ENCODE measurements at places on chromosomes 11 and 22.

DNA sequence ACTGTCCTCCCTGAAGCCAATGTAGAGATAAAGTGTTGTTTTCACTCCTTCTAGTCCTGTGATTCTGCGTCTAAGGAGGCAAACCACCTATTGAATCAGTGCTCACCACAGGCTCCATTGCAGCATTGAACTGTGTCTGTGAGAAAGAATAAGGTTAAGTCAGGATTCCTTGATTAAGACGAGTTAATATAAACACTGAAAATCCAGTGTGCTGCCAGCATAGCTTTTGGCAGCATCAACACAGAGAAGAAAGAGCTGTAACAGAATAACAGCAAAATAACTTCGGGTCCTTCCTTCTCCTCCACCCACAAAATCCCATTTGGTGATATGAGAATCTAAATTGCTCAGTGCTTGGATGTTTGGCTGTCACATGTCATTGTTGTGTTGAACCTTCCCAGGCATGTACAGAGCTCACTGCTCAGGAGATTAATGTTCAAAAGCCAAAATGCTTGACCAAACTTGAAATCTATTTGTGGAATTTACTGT is 185.2 kb upstream of the DDI1 start:
- DNase-seq: no peak

- DNase-seq: no peak
Observed at GRCh38 chr11:34929794-34930763, 13.7 kb downstream of the PDHX start.

GRCh38 chr11:131371791-131372104 is 1.3 kb downstream of the NTM start:
- DNase-seq: no peak

DNA sequence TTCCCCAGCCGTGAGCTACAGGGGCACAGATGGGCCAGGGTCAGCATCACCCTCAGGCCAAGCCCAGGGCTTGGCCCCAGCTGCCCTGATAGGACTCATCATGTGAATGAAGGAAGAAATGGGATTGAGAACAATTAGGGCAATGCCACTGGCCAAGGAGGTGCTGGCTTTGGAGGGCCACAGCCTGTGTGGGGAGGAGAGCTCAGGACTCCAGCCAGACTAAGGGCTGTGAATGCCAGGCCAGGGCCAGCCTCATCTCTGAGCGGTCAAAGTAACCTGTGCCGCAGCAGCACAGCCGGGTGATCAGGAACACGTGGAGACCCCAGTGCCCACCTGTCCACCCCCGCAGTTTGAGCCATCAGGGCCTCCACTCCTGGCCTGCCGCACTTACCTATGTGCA is 10.1 kb downstream of the CHID1 start:
- DNase-seq: no peak

GRCh38 chr11:126512741-126513715 is 157.5 kb downstream of the ST3GAL4 start:
- DNase-seq: no peak

DNA sequence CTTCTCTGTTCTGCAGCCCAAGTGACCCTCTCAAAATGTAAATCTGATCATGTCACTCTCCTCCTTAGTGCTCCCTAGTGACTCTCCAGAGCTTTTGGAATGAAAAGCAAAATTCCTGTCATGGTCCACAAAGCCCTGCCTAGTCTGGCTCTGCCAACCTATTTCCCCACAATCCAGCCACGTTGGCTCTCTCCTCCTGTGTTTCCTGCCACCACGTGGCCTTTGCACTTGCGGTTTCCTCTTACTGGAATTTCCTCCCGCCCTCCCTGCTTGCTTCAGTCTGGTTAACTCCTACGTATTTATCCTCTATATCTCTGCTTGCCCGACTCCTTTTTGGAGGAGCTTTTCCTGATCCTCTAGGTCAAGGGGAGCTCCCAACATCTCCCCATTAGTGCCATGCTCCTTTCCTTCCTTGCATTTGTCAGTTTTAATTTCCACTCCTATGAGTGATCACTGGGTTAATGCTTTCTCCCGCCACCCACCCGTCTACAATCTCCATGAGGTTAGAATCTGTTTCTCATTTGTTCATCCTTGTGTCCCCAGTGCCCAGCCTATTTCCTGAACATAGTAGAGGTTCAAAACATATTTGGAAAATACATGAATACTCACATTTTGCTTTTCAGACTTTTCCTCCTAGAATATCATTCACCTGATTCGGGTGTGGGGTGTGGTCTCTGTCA is 11.5 kb downstream of the NNMT start:
- DNase-seq: no peak

DNA sequence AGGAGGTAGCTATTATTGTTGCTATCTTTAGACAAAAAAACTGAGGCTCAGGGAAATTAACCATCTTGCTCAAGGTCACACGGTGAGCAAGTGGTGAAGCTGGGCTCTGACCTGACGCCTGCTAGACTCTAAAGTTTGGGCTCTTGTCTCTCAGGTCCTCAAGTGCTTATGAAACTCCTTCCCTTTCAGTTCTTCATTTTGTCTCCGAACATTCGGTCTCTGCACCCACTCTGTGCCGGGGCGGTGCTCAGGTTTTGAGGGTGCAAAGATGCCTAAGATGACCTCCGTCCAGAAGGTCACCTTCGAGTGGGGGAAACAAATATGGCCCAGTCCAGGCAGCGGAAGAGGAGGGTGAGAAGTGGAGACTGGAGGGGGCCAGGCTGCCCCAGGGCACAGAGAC is 16.0 kb downstream of the OVOL1 start:
- DNase-seq: no peak

DNA sequence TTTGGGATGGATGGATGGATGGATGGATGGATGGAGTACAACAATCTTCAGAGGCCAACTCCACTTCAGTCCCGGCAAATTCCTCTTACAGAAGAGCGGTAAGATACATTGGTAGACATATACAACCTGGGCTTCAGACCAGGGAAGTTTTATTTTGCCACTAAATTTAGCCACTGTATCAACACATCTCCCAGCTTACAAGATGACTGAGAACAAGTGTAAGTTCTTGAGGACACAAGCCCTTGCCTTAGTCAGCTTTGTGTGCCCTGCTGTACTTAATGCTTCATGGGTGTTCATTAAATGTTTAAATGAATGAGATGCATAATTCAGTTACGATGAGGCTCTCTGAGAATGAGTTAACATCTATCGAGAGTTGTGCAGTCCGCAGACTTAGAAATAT is 127.7 kb downstream of the COMMD9 start:
- DNase-seq: no peak

DNA sequence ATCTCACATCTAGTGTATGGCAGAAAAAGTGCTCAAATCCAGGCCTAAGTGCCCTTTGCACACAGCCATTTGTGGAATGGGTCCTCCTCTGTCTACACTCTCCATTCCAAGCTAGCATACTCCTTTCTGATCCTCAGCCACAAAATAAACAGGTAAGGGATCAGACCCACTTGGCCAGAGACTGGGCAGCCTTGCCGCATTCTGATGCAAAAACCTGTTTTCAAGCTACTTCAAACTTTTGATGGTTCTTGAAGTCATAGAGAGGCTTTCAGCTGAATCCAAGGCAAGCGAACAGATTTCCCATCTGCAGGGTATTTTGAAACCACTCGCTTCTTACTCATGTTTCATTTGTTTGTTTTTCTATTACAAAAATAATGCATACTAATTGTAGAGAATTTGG is 136.6 kb upstream of the NAV2 start:
- DNase-seq: no peak

- DNase-seq: no peak
Observed at GRCh38 chr22:40877488-40877887, 15.6 kb upstream of the DNAJB7 start.

GRCh38 chr22:46112405-46112804 is 37.9 kb upstream of the PPARA start:
- DNase-seq: no peak

DNA sequence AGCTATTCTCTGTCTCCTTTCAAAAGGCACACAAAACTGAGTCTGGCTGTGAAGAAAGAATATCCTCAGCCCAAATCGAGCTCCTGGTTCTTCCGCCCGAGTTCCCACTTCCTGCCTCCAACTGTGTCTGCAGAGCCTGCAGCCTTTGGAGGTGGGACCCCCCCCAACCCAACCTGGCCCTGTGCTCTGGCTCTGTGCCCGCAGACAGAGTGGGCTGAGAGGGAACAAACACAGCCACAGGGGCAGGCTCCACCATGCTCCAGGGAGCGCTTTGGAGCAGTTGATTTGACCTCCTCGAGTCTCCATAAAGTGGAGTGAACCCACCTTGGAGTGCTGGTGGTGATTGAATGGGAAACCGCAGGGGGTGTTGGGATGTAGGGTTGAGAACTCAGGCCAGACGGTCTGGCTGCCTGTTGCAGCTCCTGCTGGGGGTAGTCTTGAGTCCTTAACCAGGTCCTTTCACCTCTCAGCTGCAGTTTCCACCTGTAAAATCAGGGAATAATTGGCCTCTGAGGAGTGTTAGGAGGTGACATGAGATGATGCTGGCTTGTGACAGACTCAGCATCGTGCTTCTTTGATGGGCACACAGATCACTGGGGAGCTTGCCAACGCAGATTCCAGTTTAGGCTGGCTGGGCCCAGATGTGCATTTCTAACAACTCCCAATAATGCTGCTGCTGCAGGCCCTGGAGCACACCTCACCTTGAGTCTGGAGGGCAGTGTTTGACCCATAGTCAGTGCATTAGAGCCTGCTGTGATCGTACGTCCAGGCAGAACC is 11.4 kb downstream of the DAGLA start:
- DNase-seq: no peak

- no peak for DNase-seq
Observed at GRCh38 chr11:95149651-95150364, 60.2 kb downstream of the ENDOD1 start.

GRCh38 chr11:111699579-111700156 is 66.5 kb downstream of the PPP2R1B start:
- no peak for DNase-seq

DNA sequence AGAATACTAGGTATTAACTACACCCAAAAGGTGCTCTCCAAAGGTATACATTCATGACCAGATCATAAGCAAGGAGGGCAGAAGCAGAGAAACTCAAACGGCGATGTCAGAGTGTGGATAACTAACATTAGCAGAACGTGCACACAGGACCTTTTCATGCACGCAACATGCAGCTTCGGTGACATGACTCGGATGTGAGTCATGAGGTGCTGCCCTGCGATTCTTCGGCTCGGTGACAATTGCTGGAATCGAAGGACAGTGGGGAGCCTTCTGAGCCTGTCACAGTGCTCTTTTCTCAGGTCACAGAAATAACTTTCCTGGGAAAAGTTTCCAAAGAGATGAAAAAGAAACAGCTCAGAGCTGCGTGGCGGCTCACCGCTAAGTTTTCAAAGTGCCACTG is 418.5 kb upstream of the SYN3 start:
- no peak for DNase-seq

GRCh38 chr22:38291201-38291777 is 18.5 kb upstream of the TMEM184B start:
- no peak for DNase-seq

GRCh38 chr11:30393012-30393411 is 70.1 kb downstream of the ARL14EP start:
- no peak for DNase-seq

- no peak for DNase-seq
Observed at GRCh38 chr22:48700566-48701295, 1126.9 kb downstream of the BRD1 start.

GRCh38 chr11:2549876-2550605 is 105.2 kb downstream of the KCNQ1 start:
- DNase-seq: no peak

GRCh38 chr11:85967457-85967856 is 101.4 kb downstream of the PICALM start:
- DNase-seq: no peak

- no peak for DNase-seq
Observed at GRCh38 chr11:113240389-113240788, 74.0 kb upstream of the TTC12 start.

DNA sequence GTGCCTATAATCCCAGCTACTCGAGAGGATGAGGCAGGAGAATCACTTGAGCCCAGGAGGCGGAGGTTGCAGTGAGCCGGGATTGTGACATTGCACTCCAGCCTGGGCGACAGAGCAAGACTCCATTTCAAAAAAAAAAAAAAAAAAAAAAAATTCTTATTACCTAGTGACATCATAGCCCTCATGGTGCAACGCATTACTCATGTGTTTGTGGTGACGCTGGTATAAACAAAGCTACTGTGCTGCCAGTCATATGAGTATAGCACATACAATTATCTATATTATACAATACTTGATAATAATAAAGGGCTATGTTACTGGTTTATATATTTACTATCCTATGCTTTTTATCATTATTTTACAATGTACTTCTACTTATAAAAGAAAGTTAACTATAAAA is 41.2 kb downstream of the OR2AT4 start:
- DNase-seq: no peak

GRCh38 chr11:101707477-101707876 is 123.7 kb upstream of the TRPC6 start:
- DNase-seq: no peak

- no peak for DNase-seq
Observed at GRCh38 chr22:27723708-27724107, 77.8 kb downstream of the MN1 start.

- DNase-seq: no peak
Observed at GRCh38 chr11:74735365-74735928, 4.2 kb upstream of the CHRDL2 start.

GRCh38 chr11:26830757-26831156 is 108.9 kb upstream of the SLC5A12 start:
- no peak for DNase-seq

- DNase-seq: no peak
Observed at GRCh38 chr22:23033116-23033905, 37.0 kb upstream of the GNAZ start.

DNA sequence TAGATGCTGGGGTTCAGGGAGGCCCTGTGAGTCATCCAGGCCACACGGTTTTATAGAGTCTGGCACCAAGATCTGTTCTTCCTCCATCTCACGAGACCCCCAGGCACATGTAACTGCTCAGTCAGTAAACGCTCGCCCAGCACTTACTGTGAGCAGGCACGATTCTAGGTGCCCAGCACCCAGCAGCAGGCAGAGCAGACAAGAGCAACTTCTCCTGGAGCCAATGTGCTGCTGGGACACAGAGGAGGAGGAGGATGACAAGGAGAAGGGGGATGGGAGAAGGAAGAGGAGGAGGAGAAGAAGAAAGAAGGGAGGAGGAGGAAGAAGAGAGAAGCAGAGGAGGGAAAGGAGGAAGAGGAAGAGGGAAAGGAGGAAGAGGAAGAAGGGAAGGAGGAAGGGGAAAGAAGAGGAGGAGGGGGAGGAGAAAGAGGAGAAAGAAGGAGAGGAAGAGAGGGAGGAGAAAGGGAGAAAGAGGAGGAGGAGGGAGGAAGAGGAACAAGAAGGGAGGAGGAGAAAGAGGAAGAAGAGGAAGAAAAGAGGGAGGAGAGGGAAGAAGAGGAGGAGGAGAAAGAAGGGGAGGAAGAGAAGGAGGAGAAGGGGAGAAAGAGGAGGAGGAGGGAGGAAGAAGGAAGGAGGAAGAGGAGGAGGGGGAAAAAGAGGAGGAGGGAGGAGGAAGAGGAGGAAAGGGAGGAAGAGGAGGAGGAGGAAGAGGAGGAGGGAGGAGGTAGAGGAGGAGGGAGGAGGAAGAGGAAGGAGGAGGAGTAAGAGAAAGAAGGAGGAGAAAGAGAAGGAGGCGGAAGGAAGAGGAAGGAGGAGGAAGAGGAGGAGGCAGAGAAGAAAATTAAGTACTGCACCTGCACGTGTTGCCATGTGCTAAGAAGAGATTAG is 77.6 kb upstream of the RTL6 start:
- DNase-seq: no peak

- no peak for DNase-seq
Observed at GRCh38 chr11:57913715-57914704, 109.7 kb upstream of the OR9Q1 start.
